Epithelial cell of alveolus of lung (primary cell): ENCODE measurements at places on chromosomes 3 and 15. TPM values are rescaled to one million over a fixed set of nuclear protein-coding genes. Genes with fewer than 3 reads are reported as not detected.

PROK2 gene
- total RNA-seq: not detected in 2 replicates

AHSG gene
- total RNA-seq: not detected in 2 replicates

IQCH gene
- total RNA-seq: 0.08 and 1.8 TPM in 2 replicates

LEKR1 gene
- 0.24 and 0.39 TPM in 2 replicates for total RNA-seq

IL5RA gene
- not detected in 2 replicates for total RNA-seq

LSAMP gene
- total RNA-seq: 1.6 and 16.1 TPM in 2 replicates

SLC6A11 gene
- not detected in 2 replicates for total RNA-seq

SNRPN gene
- total RNA-seq: 111 and 150 TPM in 2 replicates

SUCNR1 gene
- 0.16 and 0.26 TPM in 2 replicates for total RNA-seq

RARRES1 gene
- total RNA-seq: 88.2 and 148 TPM in 2 replicates

ISLR gene
- 64.9 and 90.8 TPM in 2 replicates for total RNA-seq

ATG7 gene
- total RNA-seq: 19.2 and 45.8 TPM in 2 replicates

SLC15A2 gene
- under 0.01 TPM in 1 of 2 replicates, not detected in the other for total RNA-seq

SIN3A gene
- 30.4 and 30.5 TPM in 2 replicates for total RNA-seq

HCLS1 gene
- 0.80 and 1.9 TPM in 2 replicates for total RNA-seq

PRTG gene
- 1.6 and 4.7 TPM in 2 replicates for total RNA-seq

BFSP2 gene
- not detected in 2 replicates for total RNA-seq

GP9 gene
- total RNA-seq: not detected in 2 replicates
